ENCODE measurements at places on chromosomes 13 and 19. TPM values are rescaled to one million over a fixed set of nuclear protein-coding genes. Genes with fewer than 3 reads are reported as not detected.
A peak's percentile ranks its signal among the peaks of the same experiment; 100 is the strongest.

The HIPK4 gene
- 0.68 TPM for polyA plus RNA-seq

The FFAR3 gene
- not detected for polyA plus RNA-seq

The SIGLECL1 gene
- not detected for polyA plus RNA-seq

The SMAD9 gene
- polyA plus RNA-seq, result 12.9 TPM

The CKM gene
- polyA plus RNA-seq, result 3,409 TPM

The ZNF350 gene
- 6.8 TPM for polyA plus RNA-seq

The CABP5 gene
- not detected for polyA plus RNA-seq

The PLK5 gene
- 0.25 TPM for polyA plus RNA-seq

The FUT3 gene
- not detected for polyA plus RNA-seq

- no peak for DNase-seq
Observed at GRCh38 chr13:40558656-40559055, 107.8 kb downstream of the FOXO1 start.

GRCh38 chr19:11404588-11405222 lies 14.4 kb downstream of the RGL3 start:
- DNase-seq, result no peak

DNA sequence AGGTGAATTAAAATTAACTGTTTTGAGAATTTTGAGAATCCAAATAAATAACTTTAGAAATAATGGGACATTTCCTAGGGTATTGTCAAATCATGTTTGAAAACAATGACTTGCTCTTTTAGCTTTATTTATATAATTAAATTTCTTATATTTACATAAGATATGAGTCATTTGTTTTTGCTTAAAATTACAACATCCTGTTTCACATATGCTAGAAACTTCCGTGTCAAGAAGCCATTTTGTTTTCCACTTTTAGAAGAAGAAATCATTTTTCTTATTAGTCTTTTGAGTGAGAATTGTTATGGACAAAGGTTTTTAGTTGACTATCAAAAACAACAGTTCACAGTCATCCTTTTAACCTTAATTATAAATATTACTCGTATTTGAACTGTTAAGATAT lies 48.2 kb downstream of the DPY19L3 start:
- DNase-seq, result no peak

DNA sequence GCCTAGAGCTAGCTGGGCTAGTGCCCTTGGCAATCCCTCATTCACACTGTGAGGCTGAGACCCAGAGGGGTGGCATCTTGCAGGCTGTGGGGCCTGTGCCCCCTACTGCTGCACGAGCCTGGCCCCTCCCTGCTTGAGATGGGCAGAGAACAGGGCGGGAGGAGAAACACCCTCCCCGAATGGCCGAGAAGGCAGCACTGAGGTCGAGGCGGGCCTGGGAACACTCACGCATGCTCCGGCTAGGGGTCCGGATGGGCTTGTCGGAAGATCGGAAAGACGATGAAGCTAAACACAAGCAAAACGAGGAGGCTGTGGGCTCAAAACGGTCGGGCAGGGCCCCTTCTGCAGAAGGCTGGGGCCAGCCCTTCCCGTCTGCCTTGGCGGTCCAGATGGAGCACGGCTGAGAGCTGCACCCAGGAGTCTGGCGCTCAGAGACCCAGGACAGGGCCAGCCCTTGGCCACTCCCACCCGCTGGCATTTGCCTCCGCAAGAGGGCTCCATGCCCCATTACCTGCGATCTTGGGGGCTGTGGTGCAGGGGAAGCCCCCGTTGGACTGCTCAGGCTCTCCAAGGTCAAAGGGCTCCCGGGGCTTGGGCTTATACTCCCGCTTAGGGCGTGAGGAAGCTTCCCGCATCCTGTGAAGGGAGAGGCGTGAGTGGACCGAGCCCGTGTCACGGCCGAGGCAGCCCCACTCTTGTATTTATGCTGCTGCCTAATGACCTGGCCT lies 18.9 kb downstream of the MPND start:
- DNase-seq, result no peak

DNA sequence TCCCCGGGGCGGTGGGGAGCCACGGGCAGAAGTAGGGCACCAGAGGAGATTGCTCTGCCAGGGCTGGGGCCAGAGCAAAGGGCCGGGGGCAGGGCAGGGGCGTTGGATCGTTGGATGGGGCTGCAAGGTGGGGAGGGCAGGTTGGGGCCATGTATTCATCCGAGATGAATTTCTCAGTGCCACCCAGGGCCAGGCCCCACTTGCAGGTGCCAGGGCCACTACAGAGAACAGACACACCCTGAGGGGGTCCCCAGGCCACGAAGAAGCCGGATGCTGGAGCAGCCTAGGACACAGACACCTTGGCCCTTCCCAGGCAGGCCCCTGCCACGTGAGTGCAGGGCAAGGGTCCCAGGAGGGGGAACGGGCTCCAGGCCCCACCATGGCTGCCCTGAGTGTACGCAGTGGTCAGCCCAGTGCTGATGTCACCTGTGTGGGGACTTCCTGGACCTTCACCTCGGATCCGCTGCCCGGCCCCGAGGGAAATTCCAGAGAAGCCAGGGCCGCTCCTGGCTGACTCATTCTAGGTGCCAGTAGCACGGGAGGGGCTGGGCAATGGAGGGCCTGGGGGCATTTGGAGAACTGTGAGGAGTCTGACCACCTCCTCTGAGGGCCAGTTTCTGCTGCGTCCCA lies 9.6 kb upstream of the SBNO2 start:
- DNase-seq, result no peak

- DNase-seq, result no peak
Observed at GRCh38 chr19:3931041-3931440, 1.8 kb upstream of the NMRK2 start.

- no peak for DNase-seq
Observed at GRCh38 chr13:50993371-50993770, 83.8 kb downstream of the RNASEH2B start.

GRCh38 chr19:47380559-47380958 lies 31.4 kb downstream of the DHX34 start:
- DNase-seq, result no peak

GRCh38 chr19:55147545-55148251 lies 1.3 kb downstream of the TNNT1 start:
- no peak for DNase-seq

DNA sequence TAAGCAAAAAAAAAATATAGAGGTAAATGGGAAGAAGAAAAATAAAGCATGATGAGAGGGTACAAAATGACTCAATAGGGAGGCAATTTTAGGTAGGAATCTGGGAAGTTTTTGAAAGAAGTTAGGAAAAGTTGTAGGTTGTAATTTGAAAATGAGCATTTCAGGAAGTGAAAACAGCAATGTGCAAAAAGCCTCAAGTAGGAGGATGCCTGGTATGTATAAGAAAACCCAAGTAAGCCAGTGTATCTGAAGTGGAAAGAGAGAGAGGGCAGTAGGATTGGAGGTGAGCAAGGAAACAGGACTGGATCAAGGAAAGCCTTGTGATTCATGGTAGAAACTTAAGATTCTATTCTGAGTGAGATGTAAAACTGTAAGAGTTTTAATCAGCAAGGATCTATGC lies 121.6 kb upstream of the SPRY2 start:
- no peak for DNase-seq

DNA sequence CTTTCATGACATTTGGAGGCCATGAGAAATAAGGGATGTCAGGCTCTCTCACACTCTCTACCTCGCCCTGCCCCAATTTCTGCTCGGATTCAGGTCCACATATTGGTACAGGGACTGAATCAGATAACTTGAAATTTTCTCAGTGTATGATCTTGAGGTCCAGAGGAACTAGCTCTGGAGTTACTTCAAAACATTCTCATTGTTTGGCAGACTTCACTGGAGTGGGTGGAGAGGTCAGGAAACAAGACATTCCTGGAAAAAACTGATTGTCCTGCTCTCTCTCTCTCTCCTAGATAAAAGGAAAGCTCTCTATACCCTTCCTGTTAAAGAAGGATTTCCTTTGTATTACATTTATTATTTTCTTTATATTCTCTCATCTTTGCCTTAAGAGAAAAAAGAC lies 428.1 kb upstream of the DACH1 start:
- DNase-seq, result peak; percentile 32

Data from muscle of back (tissue), 13 donors.